Activated naive CD4-positive, alpha-beta T cell treated with anti-CD3 and anti-CD28 coated beads for 36 hours (primary cell): ENCODE measurements at places on chromosomes 5 and 9. TPM values are rescaled to one million over a fixed set of nuclear protein-coding genes. Genes with fewer than 3 reads are reported as not detected.

The SLCO6A1 gene
- not detected for total RNA-seq

DNA sequence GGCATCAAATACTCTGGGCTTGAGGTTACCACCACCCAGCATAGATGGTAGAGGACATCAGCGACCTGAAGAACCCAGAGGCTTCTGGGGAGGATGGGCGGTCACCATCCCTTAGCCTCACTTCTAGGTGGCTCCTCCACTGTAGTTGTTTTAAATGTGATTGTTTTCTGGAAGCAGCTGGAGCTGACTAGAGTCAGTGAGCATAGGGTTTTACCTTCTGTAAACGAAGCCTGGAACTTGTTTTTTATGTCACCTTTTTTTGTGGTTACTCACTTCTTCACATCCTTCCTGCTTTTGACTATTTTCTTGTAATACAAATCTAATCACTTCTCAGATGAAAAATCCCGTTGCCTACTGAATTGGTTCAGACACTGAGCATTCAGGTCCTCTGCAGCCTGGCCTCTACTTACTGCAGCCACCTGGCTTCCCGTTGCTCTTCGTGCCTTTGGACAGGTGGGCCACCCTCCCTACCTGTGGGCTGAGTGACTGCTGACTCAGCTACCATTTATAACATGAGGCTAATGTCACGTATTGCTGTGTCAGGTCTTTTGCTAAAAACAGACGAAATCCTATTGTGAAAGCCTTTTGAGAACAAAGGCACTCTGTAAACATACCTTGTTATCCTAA, 167.8 kb downstream of the MAN2A1 start:
- peak overlapping the region; percentile 42 for H3K4me3 ChIP-seq
- peaks cover 46% of the 10 kb centered on the region for H3K36me3 ChIP-seq
- H3K27me3 ChIP-seq = no peaks in the 10 kb centered on the region
- H3K4me1 ChIP-seq = peaks cover 66% of the 10 kb centered on the region
- peak; percentile 58 for DNase-seq

The TMEM174 gene
- not detected for total RNA-seq

- no peak overlapping the region for H3K4me3 ChIP-seq
- no peak for DNase-seq
- H3K36me3 ChIP-seq = peaks cover 1% of the 10 kb centered on the region
- peaks cover 14% of the 10 kb centered on the region for H3K27me3 ChIP-seq
Measured at GRCh38 chr9:97064176-97064575, 25.2 kb upstream of the CTSV start.

GRCh38 chr5:61440596-61440995, 108.5 kb downstream of the ZSWIM6 start:
- no peaks in the 10 kb centered on the region for H3K27me3 ChIP-seq
- H3K36me3 ChIP-seq = peaks cover 13% of the 10 kb centered on the region
- DNase-seq = no peak

GRCh38 chr9:69599232-69599971, 72.8 kb downstream of the APBA1 start:
- no peak overlapping the region for H3K27ac ChIP-seq
- H3K36me3 ChIP-seq = no peaks in the 10 kb centered on the region
- no peaks in the 10 kb centered on the region for H3K27me3 ChIP-seq
- DNase-seq = no peak
- H3K4me1 ChIP-seq = no peaks in the 10 kb centered on the region
- H3K4me3 ChIP-seq = no peak overlapping the region

DNA sequence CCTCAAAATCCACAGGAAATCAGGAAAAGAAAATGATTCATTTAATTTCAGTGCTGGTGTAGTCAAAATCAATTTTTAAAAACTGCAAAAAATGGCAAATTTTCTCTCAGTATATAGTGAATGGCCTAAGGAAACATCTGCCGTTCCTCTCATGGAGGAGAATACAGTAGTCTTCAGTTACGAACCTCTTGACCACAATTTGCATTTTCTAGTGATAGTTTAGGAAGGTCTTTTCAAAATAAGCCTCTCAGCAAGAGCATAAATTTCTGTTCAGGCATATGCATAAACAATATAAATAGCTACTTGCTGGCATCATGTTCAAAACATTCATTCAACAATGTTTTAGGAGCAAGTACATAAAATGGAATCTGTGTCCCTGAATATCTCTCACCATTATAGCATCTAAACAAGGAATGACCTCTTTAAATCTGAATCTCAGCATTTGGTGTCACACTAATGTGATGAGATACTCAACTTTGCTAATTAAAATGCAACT, 33.5 kb downstream of the HAPLN1 start:
- no peak overlapping the region for H3K4me3 ChIP-seq
- no peaks in the 10 kb centered on the region for H3K4me1 ChIP-seq
- DNase-seq = no peak
- H3K27me3 ChIP-seq = peaks cover 8% of the 10 kb centered on the region

The LRRC26 gene
- not detected for total RNA-seq

GRCh38 chr5:112691758-112692157, 45.9 kb upstream of the APC start:
- H3K27ac ChIP-seq = no peak overlapping the region
- no peaks in the 10 kb centered on the region for H3K36me3 ChIP-seq
- H3K4me3 ChIP-seq = no peak overlapping the region
- no peaks in the 10 kb centered on the region for H3K4me1 ChIP-seq
- DNase-seq = peak; percentile 63

- no peak for DNase-seq
- H3K27me3 ChIP-seq = peaks cover 47% of the 10 kb centered on the region
- no peaks in the 10 kb centered on the region for H3K36me3 ChIP-seq
- H3K4me1 ChIP-seq = peaks cover 5% of the 10 kb centered on the region
- H3K27ac ChIP-seq = no peak overlapping the region
Measured at GRCh38 chr9:16871336-16872151, 1.1 kb upstream of the BNC2 start.

The ARHGEF37 gene
- total RNA-seq = 2.0 TPM

GRCh38 chr5:162529886-162530285, 462.3 kb downstream of the GABRG2 start:
- H3K4me3 ChIP-seq = no peak overlapping the region
- no peaks in the 10 kb centered on the region for H3K36me3 ChIP-seq
- H3K27me3 ChIP-seq = no peaks in the 10 kb centered on the region
- DNase-seq = no peak
- no peak overlapping the region for H3K27ac ChIP-seq

The TNFSF8 gene
- 26.4 TPM for total RNA-seq

The RASEF gene
- not detected for total RNA-seq

- no peaks in the 10 kb centered on the region for H3K27me3 ChIP-seq
- H3K27ac ChIP-seq = no peak overlapping the region
- H3K36me3 ChIP-seq = no peaks in the 10 kb centered on the region
Measured at GRCh38 chr9:120351106-120351505, 228.9 kb downstream of the CDK5RAP2 start.

GRCh38 chr9:131394464-131395156, 724 bp downstream of the PRRC2B start:
- H3K36me3 ChIP-seq = peaks cover 14% of the 10 kb centered on the region
- peak; percentile 57 for DNase-seq
- H3K4me1 ChIP-seq = peaks cover 50% of the 10 kb centered on the region

- DNase-seq = no peak
- H3K36me3 ChIP-seq = peaks cover 21% of the 10 kb centered on the region
- H3K4me3 ChIP-seq = no peak overlapping the region
- no peak overlapping the region for H3K27ac ChIP-seq
Measured at GRCh38 chr5:94691949-94692348, 73.5 kb downstream of the SLF1 start.

- DNase-seq = peak; percentile 72
- peaks cover 51% of the 10 kb centered on the region for H3K4me1 ChIP-seq
- H3K27ac ChIP-seq = peak overlapping the region; percentile 96
- no peaks in the 10 kb centered on the region for H3K27me3 ChIP-seq
- H3K36me3 ChIP-seq = peaks cover 4% of the 10 kb centered on the region
- H3K4me3 ChIP-seq = peak overlapping the region; percentile 93
Measured at GRCh38 chr9:33817327-33818166, 587 bp downstream of the UBE2R2 start.

DNA sequence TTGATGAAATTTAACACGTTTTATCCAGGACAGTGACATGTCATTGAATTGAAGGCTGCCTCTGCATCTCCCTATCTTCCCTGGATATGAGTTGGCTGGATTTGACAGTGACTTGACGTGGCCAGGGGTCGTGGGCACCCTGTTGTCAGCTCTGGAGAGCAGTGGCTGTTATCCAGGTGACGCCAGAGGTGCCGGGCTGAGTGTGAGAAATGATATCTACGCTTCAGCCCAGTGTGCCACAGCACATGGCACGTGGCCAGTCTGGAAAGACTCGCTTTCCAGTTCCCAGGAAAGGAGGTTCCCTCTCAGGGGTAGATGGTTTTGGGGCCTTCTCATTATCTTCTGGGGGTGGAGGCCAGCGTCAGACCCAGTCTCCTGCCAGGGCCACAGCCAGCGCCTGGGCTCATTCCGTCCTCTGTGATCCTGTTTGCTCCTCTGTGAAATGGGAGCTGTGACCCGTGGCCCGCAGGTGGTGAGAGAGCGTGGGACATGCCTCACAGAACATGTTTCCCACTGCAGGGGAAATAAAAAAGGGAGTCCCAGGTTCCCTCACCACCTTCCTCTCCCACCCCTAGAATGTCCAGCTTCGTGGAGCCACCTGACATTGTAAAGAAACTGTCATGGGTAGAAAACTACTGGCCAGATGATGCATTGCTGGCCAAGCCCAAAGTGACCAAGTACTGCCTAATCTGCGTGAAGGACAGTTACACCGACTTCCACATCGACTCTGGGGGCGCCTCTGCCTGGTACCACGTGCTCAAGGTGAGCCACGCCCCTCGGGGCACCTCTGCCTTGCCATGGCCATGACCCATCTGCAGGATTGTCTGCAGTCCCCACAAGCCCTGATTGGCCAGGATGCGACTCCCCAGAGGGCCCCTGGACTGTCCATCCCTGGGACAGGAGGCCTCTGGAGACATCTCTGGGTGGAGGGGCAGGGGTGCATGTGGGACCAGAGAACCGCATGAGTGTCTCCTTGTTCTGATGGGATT, 76.5 kb downstream of the PHF2 start:
- no peaks in the 10 kb centered on the region for H3K27me3 ChIP-seq
- H3K4me3 ChIP-seq = no peak overlapping the region
- peak; percentile 1 for DNase-seq
- no peaks in the 10 kb centered on the region for H3K4me1 ChIP-seq

DNA sequence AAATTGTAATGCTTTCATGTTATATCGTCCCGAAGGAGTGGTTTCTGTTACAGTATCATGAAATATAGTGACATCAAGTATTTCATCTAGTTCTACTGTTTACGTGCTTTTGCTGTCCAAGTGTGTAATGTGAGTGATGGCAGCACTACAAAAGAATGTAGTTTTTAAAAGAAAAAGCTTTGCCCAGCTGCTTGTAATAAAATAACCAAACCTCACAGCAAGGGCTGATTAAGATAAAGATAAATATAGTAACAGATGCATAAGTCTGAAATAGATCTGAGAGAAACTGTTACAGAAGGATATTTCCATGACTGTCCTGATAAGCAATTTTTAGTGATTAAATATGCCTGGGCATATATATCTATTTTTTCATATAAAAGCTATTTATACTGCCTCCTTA, 106.4 kb downstream of the AUH start:
- H3K36me3 ChIP-seq = no peaks in the 10 kb centered on the region
- DNase-seq = no peak
- H3K4me3 ChIP-seq = no peak overlapping the region
- no peak overlapping the region for H3K27ac ChIP-seq
- H3K4me1 ChIP-seq = peaks cover 5% of the 10 kb centered on the region

- H3K4me1 ChIP-seq = no peaks in the 10 kb centered on the region
- H3K27ac ChIP-seq = no peak overlapping the region
- H3K4me3 ChIP-seq = no peak overlapping the region
Measured at GRCh38 chr9:38195737-38196161, 126.7 kb upstream of the SHB start.

DNA sequence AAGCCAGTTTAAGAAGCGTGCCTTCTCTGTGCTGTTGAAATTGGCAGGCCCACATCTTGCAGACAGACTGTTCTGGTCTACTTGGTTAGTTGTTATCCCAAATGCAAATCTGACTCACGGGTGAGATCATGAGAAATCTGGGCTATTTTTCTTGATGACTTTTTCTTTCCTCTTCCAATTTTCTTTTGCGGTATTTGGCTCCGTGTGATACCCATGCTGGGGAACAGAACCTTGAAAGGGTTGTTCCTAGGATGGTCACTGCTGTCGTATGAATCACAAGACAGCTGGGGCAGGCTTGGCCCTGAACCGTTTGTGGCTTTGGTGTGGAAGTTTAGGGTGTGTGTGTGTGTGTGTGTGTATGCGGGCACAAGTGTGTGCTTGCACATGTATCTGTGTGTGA, 24.6 kb downstream of the PDZD2 start:
- no peaks in the 10 kb centered on the region for H3K4me1 ChIP-seq
- H3K27me3 ChIP-seq = peaks cover 1% of the 10 kb centered on the region
- no peaks in the 10 kb centered on the region for H3K36me3 ChIP-seq
